ENCODE measurements at places on chromosomes 12 and 14.

GRCh38 chr12:62930546-62931425 lies 4.2 kb downstream of the PPM1H start:
- DNase-seq, result no peak

- DNase-seq, result no peak
These were observed 120.9 kb upstream of the ATP2B1 start for GRCh38 chr12:89829434-89829975.

- DNase-seq, result no peak
These were observed 7.5 kb downstream of the IRAK4 start for GRCh38 chr12:43766291-43766690.

DNA sequence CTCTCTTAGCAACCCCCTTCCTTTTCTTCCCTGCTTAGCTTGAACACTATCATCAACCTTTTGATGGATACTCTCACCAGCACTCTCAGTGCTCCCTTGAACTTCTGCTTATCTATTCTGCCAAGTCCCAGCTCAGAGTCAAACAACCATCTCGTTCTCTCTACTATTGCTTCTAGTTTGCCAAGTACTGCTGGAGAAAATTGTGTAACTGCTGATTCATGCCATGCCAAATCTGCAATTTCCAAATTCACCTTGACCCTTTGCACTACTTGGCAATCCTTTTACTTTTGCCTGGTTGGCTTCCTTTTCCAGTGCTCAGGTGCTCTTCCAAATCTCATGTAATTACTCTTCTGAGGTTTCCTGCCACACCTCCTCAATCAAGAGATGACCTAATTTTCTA lies 2.8 kb upstream of the CCDC196 start:
- no peak for DNase-seq

DNA sequence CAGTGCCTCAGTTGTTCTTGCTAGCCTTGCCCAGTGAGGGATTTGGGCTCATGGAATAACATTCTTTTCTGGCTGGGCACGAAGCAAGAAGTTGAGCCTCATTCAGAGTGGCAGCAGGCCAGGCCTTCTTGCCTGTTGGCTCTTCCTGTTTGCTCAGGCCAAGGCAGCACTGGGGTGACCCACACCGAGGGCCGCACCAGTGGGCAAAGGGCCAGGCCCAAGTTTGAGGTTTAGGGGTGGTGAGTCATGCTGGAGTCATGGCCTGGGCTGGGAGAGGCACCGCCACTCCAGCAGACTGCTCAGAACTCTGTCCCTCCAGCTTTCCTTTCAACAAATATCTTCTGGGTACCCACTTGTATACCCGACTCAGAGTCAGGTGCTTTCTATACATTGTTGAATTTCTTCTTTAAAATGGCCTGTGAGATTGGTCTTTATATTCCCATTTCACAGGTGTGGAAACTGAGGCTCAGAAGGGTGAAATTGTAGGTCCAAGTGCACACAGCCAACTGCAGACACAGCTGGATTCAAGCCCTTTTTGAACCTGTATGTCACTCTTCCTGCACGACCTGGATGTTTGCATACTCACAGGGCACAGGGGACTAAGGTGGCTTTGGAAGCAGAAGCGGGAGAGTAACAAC lies 279.4 kb downstream of the FOXN3 start:
- no peak for DNase-seq

All from activated CD4-positive, CD25-positive, alpha-beta regulatory T cell treated with anti-CD3 and anti-CD28 coated beads, Interleukin-2, amount 50 U/mL, for 16 hours (primary cell).